Mesothelial cell of epicardium (in vitro differentiated cells): ENCODE measurements at places on chromosomes 12 and 14. TPM values are rescaled to one million over a fixed set of nuclear protein-coding genes. Genes with fewer than 3 reads are reported as not detected.

USP44 gene
- total RNA-seq = 0.16 to 0.36 TPM (median 0.25 TPM) in 3 replicates

STON2 gene
- total RNA-seq = 60.4 to 63.5 TPM (median 63.0 TPM) in 3 replicates

DNA sequence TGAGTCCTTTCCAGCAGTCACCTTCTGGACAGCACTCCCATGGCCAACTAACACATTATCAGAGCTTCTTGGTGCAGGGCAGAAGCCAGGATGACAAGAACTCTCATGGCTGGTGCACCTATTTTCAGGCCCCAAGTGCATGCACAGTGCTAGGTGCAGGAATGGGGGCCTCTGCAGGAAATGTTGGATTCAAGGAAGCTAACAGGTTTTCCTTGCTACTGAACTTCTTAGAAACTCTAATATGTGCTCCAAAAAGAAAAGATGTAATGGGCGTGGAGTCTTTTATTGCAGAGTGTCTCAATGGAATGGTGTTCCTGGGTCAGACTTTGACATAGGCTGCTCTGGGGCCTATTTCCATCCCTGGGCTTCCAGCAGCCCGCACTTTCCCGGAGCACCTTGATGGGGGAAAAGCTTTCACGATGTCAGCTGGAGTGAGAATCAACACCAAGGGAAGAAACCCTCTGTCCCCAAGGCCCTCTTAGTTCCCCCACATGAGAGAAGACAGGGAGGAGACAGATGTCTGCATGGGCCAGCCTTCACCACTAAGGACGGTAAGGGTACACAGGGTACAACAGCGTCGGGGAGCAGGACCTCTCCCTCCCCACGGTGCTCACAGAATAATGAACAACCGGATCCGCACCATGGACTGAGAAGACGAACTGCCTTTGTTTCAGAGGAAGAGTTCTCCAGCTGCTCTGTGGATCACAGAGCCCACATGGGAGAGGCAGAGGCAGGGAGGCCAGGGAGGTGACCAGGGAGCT lies 6.9 kb downstream of the KRT3 start:
- DNase-seq = no peak

DNA sequence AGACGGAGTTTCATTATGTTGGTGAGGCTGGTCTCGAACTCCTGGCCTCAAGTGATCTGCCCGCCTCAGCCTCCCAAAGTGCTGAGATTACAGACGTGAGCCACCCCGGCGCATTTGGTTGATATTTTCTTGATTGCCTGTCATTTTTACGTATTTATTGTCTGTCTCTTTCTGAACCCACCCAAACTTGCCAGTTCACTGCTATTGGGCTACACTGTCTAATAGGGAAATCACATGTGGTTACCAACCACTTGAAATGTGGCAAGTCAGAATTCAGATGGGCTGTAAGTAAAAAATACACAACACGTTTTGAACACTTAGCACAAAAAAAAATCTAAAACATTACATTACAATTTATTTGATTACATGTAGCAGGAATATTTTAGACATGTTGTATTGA lies 2.1 kb downstream of the WSB2 start:
- no peak for DNase-seq

PLEKHG7 gene
- not detected in 3 replicates for total RNA-seq

DNA sequence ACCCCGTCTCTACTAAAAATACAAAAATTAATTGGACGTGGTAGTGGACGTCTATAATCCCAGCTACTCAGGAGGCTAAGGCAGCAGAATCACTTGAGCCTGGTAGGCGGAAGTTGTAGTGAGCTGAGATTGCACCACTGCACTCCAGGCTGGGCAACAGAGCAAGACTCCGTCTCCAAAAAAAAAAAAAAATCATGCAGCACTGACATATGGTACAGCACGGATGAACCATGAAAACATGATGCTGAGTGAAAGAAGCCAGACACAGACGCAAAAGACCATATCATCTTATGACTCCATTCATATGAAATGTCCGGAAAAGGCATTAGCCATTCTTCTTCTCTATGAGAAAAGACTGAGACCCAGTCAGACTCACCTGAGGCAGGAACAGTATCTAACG lies 50.4 kb downstream of the PITPNM2 start:
- no peak for DNase-seq

- DNase-seq = no peak
These were observed 67.2 kb downstream of the WDR20 start for GRCh38 chr14:102206918-102207317.

GRCh38 chr12:68739891-68740290 lies 6.1 kb upstream of the SLC35E3 start:
- DNase-seq = no peak
